ENCODE measurements at places on chromosomes 12 and 14. TPM values are rescaled to one million over a fixed set of nuclear protein-coding genes. Genes with fewer than 3 reads are reported as not detected.

Gene OLR1
- not detected for polyA plus RNA-seq

Gene TSPAN19
- polyA plus RNA-seq, result not detected

Gene TBX3
- 0.35 TPM for polyA plus RNA-seq

Gene PLCZ1
- polyA plus RNA-seq, result not detected
